ENCODE measurements at places on chromosomes 11 and 22. TPM values are rescaled to one million over a fixed set of nuclear protein-coding genes. Genes with fewer than 3 reads are reported as not detected.

PRR14L gene
- 16.4 TPM for total RNA-seq

CNIH2 gene
- not detected for total RNA-seq

- no peak for DNase-seq
- no peak overlapping the region for H3K27ac ChIP-seq
- H3K27me3 ChIP-seq = peaks cover 6% of the 10 kb centered on the region
Measured at GRCh38 chr11:19281041-19281440, 40.3 kb upstream of the E2F8 start.

GRCh38 chr11:104713401-104713800, 184.9 kb downstream of the CASP12 start:
- H3K4me3 ChIP-seq = no peak overlapping the region
- H3K27ac ChIP-seq = no peak overlapping the region
- H3K27me3 ChIP-seq = no peaks in the 10 kb centered on the region
- no peak for DNase-seq
- H3K36me3 ChIP-seq = no peaks in the 10 kb centered on the region

DNA sequence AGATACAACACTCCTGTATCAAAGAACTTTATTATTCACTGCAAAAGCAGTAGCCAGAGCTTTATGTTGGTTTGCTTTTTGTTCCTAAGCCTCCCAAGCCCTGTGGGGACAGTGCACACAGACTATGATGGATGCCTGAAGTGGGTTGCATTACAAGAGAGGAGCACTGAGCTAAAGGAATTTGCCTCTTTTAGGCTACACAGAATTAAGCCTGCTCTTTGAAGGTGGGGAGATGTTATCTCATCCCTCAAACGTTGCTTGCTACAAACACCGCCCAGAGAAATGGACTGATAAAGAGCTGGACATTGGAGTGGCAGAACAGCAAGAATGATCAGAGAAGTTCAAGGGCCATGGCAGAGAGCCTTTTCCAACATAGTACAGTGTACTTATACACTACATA, 2.5 kb upstream of the POGLUT3 start:
- H3K4me3 ChIP-seq = no peak overlapping the region
- H3K27ac ChIP-seq = no peak overlapping the region
- DNase-seq = no peak
- no peaks in the 10 kb centered on the region for H3K36me3 ChIP-seq

DNA sequence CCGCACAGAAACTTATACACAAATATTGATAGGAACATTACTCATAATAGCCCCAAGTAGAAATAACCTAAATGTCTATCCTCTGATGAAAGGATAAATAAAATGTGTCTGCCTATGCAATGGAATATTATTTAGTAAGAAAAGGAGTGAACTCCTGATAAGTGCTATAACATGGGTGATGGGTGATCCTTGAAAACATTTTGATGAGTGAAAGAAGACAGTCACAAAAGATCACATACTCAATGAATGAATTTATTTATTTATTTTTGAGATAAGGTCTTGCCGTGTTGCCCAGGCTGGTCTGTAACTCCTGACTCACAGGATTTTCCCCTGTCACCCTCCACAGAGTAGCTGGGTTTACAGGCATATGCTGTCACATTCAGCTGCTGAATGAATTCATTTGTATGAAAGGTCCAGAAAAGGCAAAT, 17.3 kb downstream of the RNF121 start:
- H3K27ac ChIP-seq = no peak overlapping the region
- DNase-seq = no peak
- H3K4me1 ChIP-seq = peaks cover 40% of the 10 kb centered on the region
- no peaks in the 10 kb centered on the region for H3K27me3 ChIP-seq
- H3K36me3 ChIP-seq = no peaks in the 10 kb centered on the region
- no peak overlapping the region for H3K4me3 ChIP-seq

DNA sequence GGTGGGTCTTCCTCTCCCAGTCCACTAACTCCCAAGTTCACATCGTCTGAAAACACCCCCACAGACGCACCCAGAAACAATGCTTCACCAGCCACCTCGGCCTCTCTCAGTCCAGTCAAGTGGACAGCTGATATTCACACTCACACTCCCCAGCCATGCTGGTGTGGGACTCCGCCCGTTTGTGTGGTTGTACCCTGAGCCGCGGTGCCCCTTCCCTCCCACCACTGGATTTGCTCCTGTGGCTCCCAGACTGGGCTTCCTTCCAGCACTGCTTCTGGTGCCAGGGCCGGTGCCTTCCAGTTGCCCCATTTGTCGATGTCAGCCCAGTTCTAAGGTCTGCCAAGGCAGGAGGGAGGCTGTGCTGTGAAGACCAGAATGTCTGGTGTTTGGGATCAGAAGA, 37.9 kb upstream of the PLET1 start:
- H3K27me3 ChIP-seq = no peaks in the 10 kb centered on the region
- no peak for DNase-seq
- H3K27ac ChIP-seq = peak overlapping the region; percentile 40
- H3K4me3 ChIP-seq = no peak overlapping the region

DNA sequence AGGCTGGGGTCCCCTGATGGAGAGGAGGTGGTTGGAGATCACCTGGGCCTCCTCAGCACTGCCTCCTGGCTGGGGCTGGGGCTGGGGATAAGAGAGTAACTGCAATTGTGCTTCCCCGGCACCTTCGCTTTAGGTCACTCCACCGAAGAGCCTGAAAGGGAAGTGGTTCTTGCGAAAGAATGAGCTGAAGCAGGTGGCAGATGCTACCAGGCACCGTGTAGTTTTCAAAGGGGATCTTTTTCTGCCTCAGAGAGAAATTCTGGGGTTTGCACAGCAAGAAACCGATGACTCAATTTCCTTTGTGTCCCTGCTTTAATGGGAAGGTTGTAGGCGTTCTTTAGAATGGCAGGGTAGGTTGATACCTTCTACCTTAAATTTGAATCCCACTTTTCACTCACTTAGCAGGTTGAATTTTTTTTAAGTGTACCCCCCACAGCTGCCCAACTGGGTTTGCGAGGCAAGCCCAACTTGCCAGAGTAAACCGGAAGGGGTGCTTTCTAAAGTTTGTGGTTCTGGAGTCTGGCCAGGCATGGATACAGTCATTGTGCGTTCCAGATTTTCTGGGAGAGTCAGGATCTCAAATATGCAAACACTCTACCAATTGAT, 5.3 kb downstream of the CD44 start:
- H3K27ac ChIP-seq = peak overlapping the region; percentile 36
- DNase-seq = no peak
- H3K4me1 ChIP-seq = peaks cover 70% of the 10 kb centered on the region
- no peaks in the 10 kb centered on the region for H3K36me3 ChIP-seq

DNA sequence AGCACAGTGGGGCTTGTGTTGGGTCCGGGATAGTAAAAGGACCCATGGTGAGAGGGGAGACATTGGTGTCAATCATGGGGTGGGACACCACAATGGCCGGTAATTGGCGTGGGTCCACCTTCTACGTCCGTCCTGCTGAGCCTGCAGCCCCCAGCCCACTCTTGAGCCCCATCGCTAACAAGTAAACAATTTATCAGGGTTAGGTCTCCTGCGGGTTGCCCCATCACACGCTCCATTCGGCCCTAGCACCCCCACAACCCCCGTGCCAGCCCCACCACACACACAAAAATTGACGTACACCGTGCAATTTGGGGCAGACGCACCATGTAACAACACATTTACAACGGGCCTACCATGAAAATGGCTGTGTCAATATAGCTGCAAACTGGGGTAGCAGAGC, 86.5 kb upstream of the HTATIP2 start:
- H3K27ac ChIP-seq = no peak overlapping the region
- no peak overlapping the region for H3K4me3 ChIP-seq
- H3K36me3 ChIP-seq = no peaks in the 10 kb centered on the region

GRCh38 chr11:104637662-104638170, 260.5 kb downstream of the CASP12 start:
- no peaks in the 10 kb centered on the region for H3K27me3 ChIP-seq
- no peak overlapping the region for H3K4me3 ChIP-seq
- no peaks in the 10 kb centered on the region for H3K36me3 ChIP-seq
- no peak for DNase-seq

GRCh38 chr22:48635816-48636215, 1191.9 kb downstream of the BRD1 start:
- no peak overlapping the region for H3K4me3 ChIP-seq
- peaks cover 7% of the 10 kb centered on the region for H3K27me3 ChIP-seq
- no peak overlapping the region for H3K27ac ChIP-seq
- H3K4me1 ChIP-seq = no peaks in the 10 kb centered on the region
- no peak for DNase-seq
- H3K36me3 ChIP-seq = no peaks in the 10 kb centered on the region

- H3K27ac ChIP-seq = no peak within 1 kb of the TSS
- no peak within 1 kb of the TSS for H3K4me3 ChIP-seq
- H3K36me3 ChIP-seq = no peaks in the 10 kb centered on the region
- no peak for DNase-seq
- H3K4me1 ChIP-seq = no peaks in the 10 kb centered on the region
Measured at GRCh38 chr11:69293819-69294505, at the start of gene MYEOV. TSS of gene MYEOV (plus strand) at chr11:69294155. CDS start at chr11:69295355, 1,200 bp downstream.

- no peaks in the 10 kb centered on the region for H3K36me3 ChIP-seq
- H3K4me3 ChIP-seq = no peak overlapping the region
- H3K4me1 ChIP-seq = no peaks in the 10 kb centered on the region
- H3K27ac ChIP-seq = no peak overlapping the region
- H3K27me3 ChIP-seq = no peaks in the 10 kb centered on the region
Measured at GRCh38 chr11:15471048-15471894, 356.5 kb downstream of the INSC start.

Data from sigmoid colon (tissue), 7 donors.